ENCODE measurements at places on chromosomes 11 and 22. TPM values are rescaled to one million over a fixed set of nuclear protein-coding genes. Genes with fewer than 3 reads are reported as not detected.

The GAS2 gene
- total RNA-seq = 0.87 TPM

GRCh38 chr11:40387240-40387980 lies 1072.0 kb downstream of the LRRC4C start:
- no peaks in the 10 kb centered on the region for H3K36me3 ChIP-seq
- H3K4me1 ChIP-seq = no peaks in the 10 kb centered on the region
- H3K4me3 ChIP-seq = no peak overlapping the region

The SYT12 gene
- 0.62 TPM for total RNA-seq

GRCh38 chr22:22694106-22694505 lies 49.7 kb downstream of the GGTLC2 start:
- H3K27ac ChIP-seq = no peak overlapping the region
- no peak for DNase-seq
- H3K4me1 ChIP-seq = no peaks in the 10 kb centered on the region
- H3K36me3 ChIP-seq = no peaks in the 10 kb centered on the region

The LPXN gene
- total RNA-seq = 3.0 TPM

The APOA4 gene
- not detected for total RNA-seq
